ENCODE measurements at places on chromosomes 5 and 9. TPM values are rescaled to one million over a fixed set of nuclear protein-coding genes. Genes with fewer than 3 reads are reported as not detected.

CNTNAP3B gene
- total RNA-seq, result 6.8 TPM

DNA sequence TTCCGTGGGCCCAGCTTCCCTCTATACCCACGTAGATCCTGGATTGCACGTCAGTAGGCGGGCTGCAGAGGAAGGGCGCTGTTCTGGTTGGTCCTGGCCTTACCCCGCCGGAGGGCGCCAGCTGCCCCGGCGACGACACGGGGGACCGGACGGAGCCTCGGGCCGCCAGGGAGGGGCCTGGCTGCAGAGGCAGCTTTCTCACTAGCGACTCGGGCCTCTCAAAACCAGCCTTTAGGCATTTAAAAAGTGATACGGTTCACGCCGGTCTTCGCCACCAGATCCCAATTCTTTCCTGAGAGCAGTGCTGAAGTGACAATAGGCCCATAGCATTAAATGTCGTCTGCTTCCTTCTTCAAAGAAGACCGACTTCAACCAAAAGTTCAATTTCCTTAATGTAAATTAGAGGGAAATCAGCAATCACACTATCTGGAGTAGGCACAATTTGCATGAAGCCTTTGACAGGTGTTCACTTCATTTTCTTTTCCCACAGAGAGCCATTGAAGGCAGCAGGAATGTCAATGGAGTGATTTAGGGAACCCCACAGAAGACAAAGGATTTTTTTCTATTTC lies 17.6 kb upstream of the UBE2D2 start:
- H3K4me1 ChIP-seq, result peaks cover 2% of the 10 kb centered on the region

- H3K4me1 ChIP-seq, result no peaks in the 10 kb centered on the region
- H3K27ac ChIP-seq, result no peak overlapping the region
- H3K4me3 ChIP-seq, result no peak overlapping the region
- H3K36me3 ChIP-seq, result no peaks in the 10 kb centered on the region
- no peak for DNase-seq
These were observed 471.9 kb downstream of the MTRR start for GRCh38 chr5:8340739-8341344.

DNA sequence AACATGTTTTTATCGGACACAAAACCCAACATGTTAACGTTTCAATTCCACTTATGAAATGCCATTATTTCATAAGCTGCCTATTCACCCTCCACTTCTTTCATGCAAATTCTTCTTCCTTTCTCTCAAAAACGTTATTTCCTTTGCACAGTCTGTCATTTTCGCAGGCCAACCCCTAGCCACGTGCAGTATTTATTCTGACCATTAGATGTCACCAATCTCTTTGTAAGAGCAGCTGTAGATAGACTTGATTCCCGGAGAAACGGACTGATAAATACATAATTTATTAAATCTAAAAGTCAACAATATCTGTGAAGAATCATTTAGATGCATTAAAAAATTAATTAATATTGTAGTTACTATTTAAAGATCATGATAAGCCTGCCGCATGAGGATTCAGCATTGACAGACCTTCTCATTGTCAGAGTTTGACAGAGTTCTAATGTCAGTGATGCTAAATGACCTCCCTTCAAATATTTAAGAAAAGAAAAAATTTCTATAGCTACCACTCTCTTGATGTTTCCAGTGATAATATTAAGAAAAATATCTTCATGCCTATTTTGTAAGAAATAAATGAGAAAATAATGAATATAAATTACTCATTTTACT lies 933.6 kb downstream of the CDH12 start:
- H3K36me3 ChIP-seq, result no peaks in the 10 kb centered on the region
- no peak overlapping the region for H3K4me3 ChIP-seq
- H3K27ac ChIP-seq, result no peak overlapping the region
- no peaks in the 10 kb centered on the region for H3K27me3 ChIP-seq
- H3K4me1 ChIP-seq, result no peaks in the 10 kb centered on the region
- DNase-seq, result no peak

GRCh38 chr9:137721479-137721878 lies 102.7 kb downstream of the EHMT1 start:
- H3K4me1 ChIP-seq, result peaks cover 6% of the 10 kb centered on the region
- no peaks in the 10 kb centered on the region for H3K27me3 ChIP-seq
- no peaks in the 10 kb centered on the region for H3K36me3 ChIP-seq
- H3K27ac ChIP-seq, result no peak overlapping the region

GRCh38 chr5:116622375-116623050 lies 47.9 kb upstream of the SEMA6A start:
- H3K4me3 ChIP-seq, result no peak overlapping the region
- DNase-seq, result no peak
- H3K27me3 ChIP-seq, result no peaks in the 10 kb centered on the region
- H3K4me1 ChIP-seq, result peaks cover 2% of the 10 kb centered on the region
- no peak overlapping the region for H3K27ac ChIP-seq
- H3K36me3 ChIP-seq, result no peaks in the 10 kb centered on the region

- H3K4me1 ChIP-seq, result no peaks in the 10 kb centered on the region
- no peaks in the 10 kb centered on the region for H3K36me3 ChIP-seq
- no peak for DNase-seq
- H3K27ac ChIP-seq, result no peak overlapping the region
These were observed 38.7 kb upstream of the SEMA4D start for GRCh38 chr9:89536600-89536999.

DNA sequence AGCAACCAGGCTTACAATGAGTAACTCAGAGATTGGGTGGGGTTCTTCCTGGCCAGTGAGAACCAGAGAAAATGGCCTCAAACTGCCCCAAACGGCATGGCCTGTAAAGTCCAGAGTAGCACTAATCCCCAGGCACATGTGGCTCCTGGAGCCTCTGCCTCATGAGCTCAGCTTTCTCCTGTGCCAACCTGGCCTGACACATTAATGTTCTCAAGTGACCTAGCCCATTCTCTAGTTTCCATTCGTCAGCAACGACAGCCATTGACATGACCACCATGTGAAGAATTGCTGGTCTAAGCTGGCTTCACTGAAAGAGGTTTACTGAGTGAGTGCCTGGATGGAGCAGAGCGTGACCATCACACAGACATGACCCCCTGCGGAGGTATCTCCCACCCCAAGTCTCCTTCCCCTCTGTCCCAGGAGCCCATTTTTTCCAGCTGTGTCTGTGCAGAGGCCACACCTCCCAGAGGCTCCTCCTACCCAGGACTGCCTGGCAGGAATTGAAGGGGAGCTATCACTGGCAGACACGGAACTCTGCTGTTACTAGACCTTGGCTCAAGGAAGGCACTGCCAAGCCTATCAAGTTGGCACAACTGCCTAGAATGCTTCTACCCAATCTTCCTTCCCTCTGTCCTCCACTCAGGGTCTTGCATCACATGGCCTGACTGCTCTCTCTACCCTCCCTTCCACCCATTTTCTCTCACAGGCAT lies 59.0 kb upstream of the BOD1 start:
- no peak overlapping the region for H3K27ac ChIP-seq
- peaks cover 2% of the 10 kb centered on the region for H3K4me1 ChIP-seq
- DNase-seq, result no peak
- no peaks in the 10 kb centered on the region for H3K36me3 ChIP-seq
- H3K4me3 ChIP-seq, result no peak overlapping the region

DNA sequence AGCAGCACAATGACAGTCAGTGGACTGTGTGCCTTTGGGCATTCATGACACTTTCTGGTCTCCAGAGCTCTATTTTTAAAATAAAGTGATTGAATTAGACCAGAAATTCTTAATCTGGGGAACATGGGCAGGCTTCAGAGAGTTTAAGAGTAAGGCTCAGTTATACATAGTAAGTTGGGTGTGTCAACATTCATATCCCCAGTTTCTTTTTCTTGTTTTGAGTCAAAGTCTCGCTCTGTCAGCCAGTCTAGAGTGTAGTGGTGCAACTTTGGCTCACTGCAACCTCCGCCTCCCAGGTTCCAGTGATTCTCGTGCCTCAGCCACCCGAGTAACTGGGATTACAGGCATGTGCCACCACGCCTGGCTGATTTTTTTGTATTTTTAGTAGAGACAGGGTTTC lies 13.7 kb upstream of the KIF4B start:
- no peaks in the 10 kb centered on the region for H3K36me3 ChIP-seq
- no peak overlapping the region for H3K4me3 ChIP-seq
- no peaks in the 10 kb centered on the region for H3K27me3 ChIP-seq
- H3K27ac ChIP-seq, result no peak overlapping the region
- no peaks in the 10 kb centered on the region for H3K4me1 ChIP-seq
- no peak for DNase-seq

TOR1B gene
- 16.9 TPM for total RNA-seq

- H3K27me3 ChIP-seq, result no peaks in the 10 kb centered on the region
- H3K27ac ChIP-seq, result peak overlapping the region; percentile 77
- no peaks in the 10 kb centered on the region for H3K36me3 ChIP-seq
- H3K4me1 ChIP-seq, result peaks cover 39% of the 10 kb centered on the region
- no peak for DNase-seq
- H3K4me3 ChIP-seq, result no peak overlapping the region
These were observed 14.1 kb downstream of the SLC25A25 start for GRCh38 chr9:128082151-128082550.

DNA sequence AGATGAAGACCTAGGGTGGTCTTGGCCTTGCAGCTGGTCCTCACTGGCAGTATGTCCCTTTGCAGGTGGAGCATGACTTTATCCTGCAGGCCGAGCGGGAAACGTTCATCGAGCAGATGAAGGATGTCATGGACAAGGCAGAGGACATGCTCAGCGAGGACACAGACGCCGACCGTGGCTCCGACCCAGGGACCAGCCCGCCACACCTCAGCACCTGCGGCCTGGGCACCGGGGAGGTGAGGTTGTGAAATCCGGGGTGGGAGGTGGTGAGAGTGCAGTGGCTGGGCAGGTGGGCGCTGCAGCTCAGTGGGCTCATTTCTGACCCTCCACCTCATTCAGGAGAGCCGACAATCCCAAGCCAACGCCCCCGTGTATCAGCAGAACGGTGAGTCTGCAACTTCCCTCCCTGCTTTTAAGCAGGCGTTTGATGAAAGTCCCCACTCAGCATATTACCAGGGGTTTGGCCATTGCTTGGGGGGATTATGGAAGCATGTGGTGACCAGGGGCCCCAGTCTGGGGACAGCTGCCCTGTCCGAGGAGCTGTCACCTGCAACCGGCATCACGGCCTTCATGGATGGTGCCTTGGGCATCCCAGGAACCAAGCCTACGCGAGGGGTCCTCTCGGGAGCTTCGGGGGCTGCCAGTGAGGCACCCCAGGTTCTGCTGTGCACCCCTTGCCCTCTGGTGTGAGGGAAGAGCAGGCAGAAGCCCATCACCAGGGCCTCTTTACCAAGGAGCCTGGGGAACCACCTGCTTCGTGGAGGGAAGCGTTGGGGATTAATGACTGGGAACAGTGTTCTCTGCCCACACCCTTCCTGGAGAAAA lies 84.0 kb downstream of the WNK2 start:
- no peaks in the 10 kb centered on the region for H3K27me3 ChIP-seq
- H3K4me3 ChIP-seq, result no peak overlapping the region
- no peaks in the 10 kb centered on the region for H3K4me1 ChIP-seq

DNA sequence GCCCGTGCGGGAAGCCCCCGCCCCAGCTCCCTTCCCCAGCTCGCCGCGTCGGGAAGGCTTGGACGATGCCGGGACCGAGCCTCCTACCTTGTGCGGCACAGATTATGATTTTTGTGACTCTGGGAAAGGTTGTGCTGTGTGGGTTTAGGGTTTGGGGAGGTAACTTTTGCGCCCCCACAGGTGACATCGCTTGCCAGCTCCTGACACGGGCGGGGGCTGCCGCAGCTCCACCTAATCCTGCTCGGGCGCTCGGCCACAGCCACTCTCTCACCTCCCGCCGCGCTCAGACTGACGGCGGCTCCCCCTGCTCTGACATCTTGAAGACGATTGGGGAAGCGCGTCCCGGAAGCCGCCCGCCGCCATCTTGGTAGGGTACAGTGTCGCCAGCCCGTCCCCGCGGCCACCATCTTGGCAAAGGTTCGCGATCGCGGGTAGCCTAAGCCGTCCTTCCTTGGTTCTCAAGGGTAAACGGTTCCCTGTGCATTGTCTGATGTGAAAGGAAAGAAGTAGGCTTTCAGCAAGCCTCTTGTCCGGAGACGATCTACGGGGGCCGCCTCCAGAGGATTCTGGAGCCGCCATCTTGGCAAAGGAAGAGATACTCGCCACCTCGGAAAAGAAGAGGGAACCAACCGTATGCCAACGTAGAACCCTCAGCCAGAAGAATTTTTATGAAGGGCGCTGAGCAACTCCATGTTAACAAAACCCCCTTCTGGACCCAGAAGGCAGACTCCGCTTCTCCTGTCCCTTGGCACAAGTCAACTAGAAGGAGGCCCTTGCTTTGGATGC lies 1.8 kb upstream of the NR3C1 start:
- peak; percentile 89 for DNase-seq
- H3K36me3 ChIP-seq, result no peaks in the 10 kb centered on the region
- H3K27me3 ChIP-seq, result no peaks in the 10 kb centered on the region
- peak overlapping the region; percentile 86 for H3K4me3 ChIP-seq

ELOVL7 gene
- total RNA-seq, result 0.60 TPM

Measured in ovary (tissue), 10 donors.